ENCODE measurements at places on chromosomes 1 and 21. TPM values are rescaled to one million over a fixed set of nuclear protein-coding genes. Genes with fewer than 3 reads are reported as not detected.

The ATP1B1 gene
- 58.3 TPM for total RNA-seq

- DNase-seq, result no peak
- no peaks in the 10 kb centered on the region for H3K4me1 ChIP-seq
- H3K4me3 ChIP-seq, result no peak overlapping the region
- no peak overlapping the region for H3K27ac ChIP-seq
- H3K27me3 ChIP-seq, result no peaks in the 10 kb centered on the region
These were observed 172.6 kb downstream of the APP start for GRCh38 chr21:25997788-25998611.

DNA sequence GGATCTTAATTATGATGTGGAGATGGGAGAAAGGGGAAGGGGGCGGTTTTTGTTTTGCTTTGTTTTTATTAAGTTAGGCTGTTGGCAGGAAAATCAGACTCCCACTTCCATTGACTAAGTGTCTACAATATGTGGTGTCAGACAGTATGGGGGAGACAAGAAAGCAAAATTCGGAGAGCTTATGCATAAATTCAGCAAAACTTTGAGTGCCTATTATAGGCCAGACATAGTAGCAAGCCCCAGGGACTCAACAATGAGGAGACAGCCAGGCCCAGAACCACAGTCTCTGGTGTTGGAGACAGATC lies 835 bp upstream of the TSPAN2 start:
- no peaks in the 10 kb centered on the region for H3K36me3 ChIP-seq
- peak overlapping the region; percentile 89 for H3K27ac ChIP-seq
- peak overlapping the region; percentile 68 for H3K4me3 ChIP-seq

- no peak overlapping the region for H3K27ac ChIP-seq
- peaks cover 90% of the 10 kb centered on the region for H3K27me3 ChIP-seq
- peaks cover 18% of the 10 kb centered on the region for H3K4me1 ChIP-seq
- peak overlapping the region; percentile 57 for H3K4me3 ChIP-seq
These were observed 1.4 kb downstream of the LHX4 start for GRCh38 chr1:180231506-180231921.

All from astrocyte (in vitro differentiated cells and primary cell).